IMR-90 (cell line): ENCODE measurements at places on chromosomes 7 and 10. TPM values are rescaled to one million over a fixed set of nuclear protein-coding genes. Genes with fewer than 3 reads are reported as not detected.

The WIPF3 gene
- total RNA-seq, result not detected in 2 replicates

The CPA5 gene
- total RNA-seq, result under 0.01 TPM in 1 of 2 replicates, not detected in the other

The TMEM184A gene
- 0.28 and 0.36 TPM in 2 replicates for total RNA-seq

The RBP3 gene
- not detected in 2 replicates for total RNA-seq

The LAMTOR4 gene
- total RNA-seq, result 131 and 134 TPM in 2 replicates

The ADARB2 gene
- not detected in 2 replicates for total RNA-seq

The GPR158 gene
- total RNA-seq, result not detected in 2 replicates

The TMEM229A gene
- total RNA-seq, result not detected in 2 replicates

The C10orf90 gene
- total RNA-seq, result 0.18 TPM in 1 of 2 replicates, not detected in the other

The TUBB8 gene
- total RNA-seq, result not detected in 2 replicates

The WEE2 gene
- not detected in 2 replicates for total RNA-seq

The MMD2 gene
- not detected in 2 replicates for total RNA-seq

The UPK3BL2 gene
- 0.18 and 0.56 TPM in 2 replicates for total RNA-seq

The ZCCHC24 gene
- total RNA-seq, result 12.2 and 15.1 TPM in 2 replicates

The NOS3 gene
- total RNA-seq, result 0.28 and 0.72 TPM in 2 replicates

The TMEM209 gene
- total RNA-seq, result 11.1 and 11.3 TPM in 2 replicates
